ENCODE measurements at places on chromosomes 2 and 18.

DNA sequence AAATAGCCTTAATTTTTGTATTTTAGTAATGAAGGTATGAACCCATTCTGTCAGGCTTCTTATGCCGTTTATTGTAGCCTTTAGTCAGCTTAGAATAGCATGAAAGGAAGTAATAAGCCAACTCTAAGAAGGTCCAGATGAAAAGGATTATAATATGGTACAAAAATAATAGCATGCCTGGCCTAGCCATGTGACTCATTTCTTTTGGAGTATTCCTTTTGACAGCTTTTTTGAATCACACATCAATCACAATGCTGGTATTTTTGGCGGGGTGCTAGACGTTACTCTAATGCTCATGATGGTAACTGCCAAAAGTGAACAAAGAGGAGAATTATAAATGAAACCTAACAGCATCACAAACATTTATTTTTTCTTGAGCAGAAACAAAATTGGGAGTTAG lies 19.9 kb downstream of the FMNL2 start:
- no peak for DNase-seq

DNA sequence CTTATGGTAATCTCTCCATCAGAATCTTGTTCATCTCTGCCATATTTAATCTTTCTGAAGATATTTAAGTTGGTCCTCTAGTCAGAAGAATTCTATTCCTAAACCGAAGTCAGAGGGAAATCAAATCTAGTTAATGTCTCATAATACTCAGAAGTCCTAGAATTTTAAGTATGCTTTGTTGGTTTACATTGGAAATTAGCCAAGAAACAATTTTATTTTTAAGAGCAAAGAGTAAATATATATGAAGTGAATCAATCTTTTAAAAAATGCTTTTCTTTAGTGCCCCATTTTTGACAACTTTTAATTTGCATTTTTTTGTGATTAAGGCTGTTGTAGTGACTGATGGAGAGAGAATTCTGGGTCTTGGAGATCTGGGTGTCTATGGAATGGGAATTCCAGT lies 38.1 kb downstream of the ME2 start:
- no peak for DNase-seq

DNA sequence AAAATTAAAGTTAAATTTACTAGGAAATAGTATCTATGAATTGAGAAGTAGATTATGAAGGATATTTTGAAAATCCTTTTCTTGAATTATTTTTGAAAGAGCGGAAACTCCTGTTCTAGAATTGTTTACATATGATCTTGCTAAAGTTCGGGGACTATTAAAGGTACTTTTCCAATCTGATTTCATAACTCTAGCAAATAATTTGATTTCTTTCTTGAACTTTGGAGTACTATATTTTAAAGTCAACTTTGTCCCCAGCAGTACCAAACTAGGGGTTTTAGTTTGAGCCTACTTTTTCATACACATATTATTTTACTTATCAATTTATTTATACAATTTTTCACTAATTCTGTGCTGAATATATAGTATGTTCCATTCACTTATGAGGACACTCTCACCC lies 364.7 kb downstream of the FSIP2 start:
- no peak for DNase-seq

DNA sequence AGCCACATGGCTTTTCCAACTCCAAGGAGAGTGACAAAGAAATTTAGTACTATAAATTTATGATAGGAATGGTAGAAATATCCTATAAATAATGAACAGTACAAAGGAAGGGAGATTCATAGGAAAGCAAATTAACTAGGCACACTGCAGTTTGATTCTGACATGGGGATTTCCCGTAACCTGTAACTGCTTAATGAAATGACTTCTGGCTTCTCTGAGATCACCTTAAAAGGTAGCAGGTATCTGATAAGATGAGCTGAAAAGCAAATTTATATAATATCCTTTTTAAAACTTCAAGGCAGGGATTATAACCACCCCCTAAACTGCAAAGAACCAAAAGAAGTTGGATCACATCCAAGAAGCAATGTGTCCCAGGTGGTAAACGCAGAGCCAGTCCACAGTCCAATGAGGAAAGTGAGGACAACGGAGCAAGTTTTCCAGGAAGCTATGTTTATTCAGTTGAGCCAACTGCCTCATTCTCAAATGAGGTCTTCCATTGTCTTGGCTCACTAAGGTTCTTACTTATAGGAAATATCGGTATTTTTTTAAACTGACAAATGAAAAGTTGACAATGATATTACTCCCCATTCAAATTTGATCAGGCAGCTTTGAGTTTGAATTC lies 43.0 kb downstream of the WIPF1 start:
- no peak for DNase-seq

- DNase-seq, result no peak
Observed at GRCh38 chr2:26081556-26081955, 47.7 kb downstream of the RAB10 start.

GRCh38 chr18:77055429-77056300 lies 76.9 kb downstream of the MBP start:
- DNase-seq, result no peak

GRCh38 chr2:233519787-233520611 lies 46.6 kb downstream of the USP40 start:
- no peak for DNase-seq
